ENCODE measurements at places on chromosomes 5 and 9. TPM values are rescaled to one million over a fixed set of nuclear protein-coding genes. Genes with fewer than 3 reads are reported as not detected.

DNA sequence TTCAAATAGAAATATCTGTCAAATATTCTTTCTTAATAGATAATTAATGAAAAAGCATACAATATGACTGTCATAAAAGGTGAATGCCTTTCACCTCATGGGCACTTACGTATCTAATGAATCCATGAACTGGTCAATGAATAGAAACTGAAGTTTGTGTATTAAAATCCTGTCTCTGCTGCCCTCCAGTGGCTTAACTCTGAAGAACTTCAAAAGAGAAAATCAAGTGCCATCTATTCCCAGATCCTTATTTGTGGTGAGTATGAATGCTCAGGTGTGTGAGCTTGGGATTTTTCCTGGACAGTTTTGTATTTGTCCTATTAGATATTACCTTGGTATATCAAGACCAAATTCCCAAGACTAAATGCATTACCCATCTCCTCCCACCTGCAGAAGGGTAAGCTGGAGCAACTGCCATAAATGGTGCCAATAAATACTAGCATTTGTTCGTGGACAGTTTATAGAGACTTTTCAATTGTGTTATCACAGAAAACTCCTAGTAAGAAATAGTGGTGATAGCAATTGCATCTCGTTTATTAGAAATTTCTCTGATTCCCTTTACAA lies 44.0 kb upstream of the SVEP1 start:
- no peaks in the 10 kb centered on the region for H3K27me3 ChIP-seq
- H3K36me3 ChIP-seq, result no peaks in the 10 kb centered on the region
- no peaks in the 10 kb centered on the region for H3K4me1 ChIP-seq
- H3K4me3 ChIP-seq, result no peak overlapping the region

- no peak overlapping the region for H3K27ac ChIP-seq
- no peaks in the 10 kb centered on the region for H3K4me1 ChIP-seq
- H3K27me3 ChIP-seq, result no peaks in the 10 kb centered on the region
- no peaks in the 10 kb centered on the region for H3K36me3 ChIP-seq
- DNase-seq, result no peak
- no peak overlapping the region for H3K4me3 ChIP-seq
These were observed 211.9 kb upstream of the TRPM3 start for GRCh38 chr9:71333321-71333720.

- peaks cover 24% of the 10 kb centered on the region for H3K27me3 ChIP-seq
- H3K36me3 ChIP-seq, result no peaks in the 10 kb centered on the region
- peak; percentile 56 for DNase-seq
- peak overlapping the region; percentile 92 for H3K4me3 ChIP-seq
- H3K27ac ChIP-seq, result peak overlapping the region; percentile 87
These were observed 644 bp downstream of the BRD3 start for GRCh38 chr9:134066913-134067851.

DNA sequence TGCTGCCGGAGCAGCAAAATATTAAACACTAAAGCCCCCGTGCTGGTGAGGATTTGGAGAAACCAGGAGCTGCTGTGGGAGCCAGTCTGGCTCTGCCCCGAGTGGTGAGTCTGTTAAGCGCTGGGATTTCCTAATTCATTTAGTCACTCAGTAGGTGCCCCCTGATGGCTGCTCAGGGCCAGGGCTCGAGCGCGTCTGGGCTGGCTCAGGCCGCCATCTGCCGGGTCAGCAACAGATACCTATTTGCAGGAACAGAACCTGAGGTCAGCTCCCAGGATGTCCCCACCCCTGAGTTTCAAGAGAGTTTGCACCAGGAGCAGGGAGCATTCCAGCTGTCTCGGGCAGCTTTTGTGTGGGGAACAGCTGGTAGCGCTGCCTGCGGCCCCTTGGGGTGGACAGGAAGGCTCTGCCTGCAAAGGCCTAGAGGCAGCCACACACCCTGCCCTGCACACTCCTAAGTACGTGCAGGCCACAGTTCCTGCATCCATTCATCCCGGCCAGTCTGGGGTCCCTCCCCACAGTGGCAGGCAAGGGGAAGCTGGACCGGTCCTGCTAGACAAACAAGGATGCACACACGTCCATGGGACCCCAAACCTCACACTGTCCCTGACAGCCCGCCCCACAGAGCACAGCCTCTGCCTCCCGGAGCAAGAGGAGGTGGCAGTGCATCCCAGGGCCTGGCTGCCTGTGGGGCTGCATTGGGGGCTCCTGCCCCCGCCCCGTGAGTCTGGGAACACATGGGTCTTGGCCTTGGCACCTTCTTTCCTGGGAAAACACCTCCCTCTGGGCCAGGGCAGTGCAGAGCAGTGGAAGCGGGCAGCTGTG lies 83.7 kb downstream of the ADAMTS2 start:
- H3K4me1 ChIP-seq, result no peaks in the 10 kb centered on the region
- peaks cover 12% of the 10 kb centered on the region for H3K27me3 ChIP-seq
- no peak overlapping the region for H3K4me3 ChIP-seq

FBXL7 gene
- total RNA-seq, result 0.90 TPM

APBA1 gene
- total RNA-seq, result 0.90 TPM

MYORG gene
- total RNA-seq, result 0.52 TPM

SYNPO gene
- 1.5 TPM for total RNA-seq

PCDHGB7 gene
- 0.85 TPM for total RNA-seq
